ENCODE measurements at places on chromosomes 13 and 19.
A peak's percentile ranks its signal among the peaks of the same experiment; 100 is the strongest.

- DNase-seq = no peak
Measured at GRCh38 chr13:110307767-110308655, 927 bp downstream of the COL4A2 start.

GRCh38 chr19:33407716-33408115 is 34.2 kb downstream of the CEBPG start:
- no peak for DNase-seq

DNA sequence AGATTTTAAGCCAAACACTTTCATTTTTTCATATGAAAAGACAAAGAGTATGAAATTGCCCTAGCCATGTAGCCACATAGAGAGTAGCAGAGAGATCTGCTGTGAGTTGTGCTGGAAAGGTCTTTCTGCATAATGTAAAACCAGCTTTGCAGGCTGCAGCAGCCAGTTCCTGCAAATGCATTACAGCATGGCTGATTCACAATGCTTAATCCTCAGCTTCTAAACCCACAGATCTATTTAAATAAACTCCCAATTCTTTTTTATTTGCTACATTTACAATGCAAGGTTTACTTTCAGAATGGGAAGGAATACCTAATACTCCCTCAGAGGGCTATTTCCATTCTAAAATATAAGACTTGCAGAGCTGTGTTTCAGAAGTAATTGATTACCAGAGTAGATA is 185.6 kb upstream of the STARD13 start:
- no peak for DNase-seq

DNA sequence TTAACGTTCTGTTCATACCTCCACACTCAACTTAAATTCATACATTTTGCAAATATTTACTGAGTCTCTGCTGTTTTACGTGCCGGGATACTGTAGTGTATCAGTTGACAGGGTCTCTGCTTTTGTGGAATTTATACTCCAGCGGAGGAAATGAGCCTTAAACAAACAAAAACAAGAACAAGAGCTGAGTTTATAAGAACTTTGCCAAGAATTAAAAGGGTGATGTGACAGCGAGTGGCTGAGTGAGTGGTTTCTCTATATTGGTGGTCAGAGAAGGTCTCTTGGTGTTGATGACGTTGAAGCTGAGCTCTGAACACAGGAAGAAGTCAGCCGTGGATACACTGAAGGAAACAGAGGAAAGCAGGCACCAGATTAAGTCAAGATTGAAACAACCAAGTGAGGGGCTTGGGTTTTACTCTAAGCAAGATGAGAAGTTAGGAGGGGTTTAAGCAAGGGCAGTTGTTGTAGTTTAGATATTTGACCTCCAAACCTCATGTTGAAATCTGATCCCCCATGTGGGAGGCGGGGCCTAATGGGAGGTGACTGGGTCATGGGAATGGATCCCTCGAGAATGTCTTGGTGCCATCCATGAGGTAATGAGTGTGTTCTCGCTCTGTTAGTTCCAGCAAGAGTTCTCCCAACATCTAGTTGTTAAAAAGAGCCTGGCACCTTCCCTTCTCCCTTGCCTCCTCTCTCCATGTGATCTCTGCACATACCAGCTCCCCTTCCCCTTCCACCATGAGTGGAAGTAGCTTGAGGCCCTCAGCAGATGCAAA is 248.3 kb downstream of the DCLK1 start:
- DNase-seq = no peak

GRCh38 chr19:2353159-2353886 is 6.7 kb upstream of the TMPRSS9 start:
- DNase-seq = no peak

GRCh38 chr19:4278419-4279266 is at the start of gene SHD:
TSS of gene SHD (plus strand) at chr19:4279266. CDS start at chr19:4280064, 798 bp downstream.
- DNase-seq = no peak

- peak; percentile 61 for DNase-seq
Measured at GRCh38 chr19:17183858-17184321, 31.3 kb upstream of the USE1 start.

DNA sequence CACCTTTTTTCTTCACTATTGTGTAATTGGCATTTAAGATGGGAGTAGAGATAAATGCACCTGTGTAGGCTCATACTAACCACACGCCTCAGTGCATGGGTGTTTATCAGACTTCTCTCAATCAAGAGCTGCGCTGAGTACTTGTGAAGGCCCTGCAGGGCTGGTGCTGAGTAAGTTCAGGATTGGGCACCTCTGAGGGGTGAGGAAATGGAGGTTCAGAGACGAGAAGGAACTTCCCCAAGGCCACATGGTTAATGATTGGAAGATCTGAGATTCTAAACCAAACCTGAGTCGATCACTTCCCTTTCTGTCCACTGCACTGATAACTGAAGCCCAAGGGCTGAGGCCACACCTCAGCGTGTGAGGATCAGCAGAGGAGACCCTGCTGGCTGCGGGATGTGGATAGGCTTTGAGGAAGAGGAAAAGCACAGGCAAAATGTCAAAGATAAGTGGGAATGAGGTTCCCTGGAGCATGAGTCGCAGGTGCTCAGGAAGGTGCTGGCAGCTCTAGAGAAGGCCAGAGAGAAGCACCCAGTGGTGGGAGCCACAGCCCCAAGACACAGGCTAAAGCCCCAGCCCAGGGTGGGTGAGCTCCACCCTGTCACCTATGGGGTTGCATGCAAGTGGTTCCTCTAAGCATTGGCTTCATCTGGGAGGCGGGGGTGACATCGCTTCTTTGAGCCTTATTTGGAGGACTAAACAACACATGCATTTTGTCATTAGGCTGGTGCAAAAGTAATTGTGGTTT is 32.3 kb upstream of the GJB6 start:
- no peak for DNase-seq

DNA sequence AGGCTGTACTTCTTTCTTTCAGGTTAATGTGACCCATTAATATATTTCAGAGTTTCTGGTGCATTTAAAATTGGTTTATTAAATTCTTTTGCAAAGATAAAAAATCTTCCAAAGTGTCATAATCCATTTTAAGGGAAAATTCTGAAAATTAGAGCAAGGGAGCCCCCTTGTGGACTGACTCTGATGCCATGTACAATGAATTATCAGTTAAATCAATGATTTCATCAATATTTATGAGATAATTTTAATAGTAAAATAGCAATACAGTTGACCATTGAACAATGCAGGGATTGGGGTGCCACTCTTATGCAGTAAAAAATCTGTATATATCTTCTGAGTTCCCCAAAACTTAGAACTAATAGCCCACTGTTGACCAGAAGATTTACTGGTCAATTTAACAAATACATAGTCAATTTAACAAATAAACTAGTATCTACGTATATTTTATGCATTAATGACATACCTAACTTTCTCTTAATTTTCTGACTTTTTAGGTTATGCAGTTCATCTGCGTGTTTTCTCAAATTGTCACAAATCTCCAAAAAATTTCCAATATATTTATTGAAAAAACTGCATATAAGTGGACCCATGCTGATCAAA is 479.1 kb upstream of the MIR17HG start:
- no peak for DNase-seq

- no peak for DNase-seq
Measured at GRCh38 chr13:75368167-75368566, 113.8 kb downstream of the TBC1D4 start.
